H1 (cell line): ENCODE measurements at places on chromosomes 4 and X. TPM values are rescaled to one million over a fixed set of nuclear protein-coding genes. Genes with fewer than 3 reads are reported as not detected.

Gene SPANXA1
- polyA plus RNA-seq, result not detected in 2 replicates

Gene SYP
- 4.3 and 7.2 TPM in 2 replicates for polyA plus RNA-seq

Gene SOWAHB
- 0.15 and 0.31 TPM in 2 replicates for polyA plus RNA-seq

Gene F9
- not detected in 2 replicates for polyA plus RNA-seq

Gene IL1RAPL1
- polyA plus RNA-seq, result 0.11 and 0.13 TPM in 2 replicates

Gene CSAG2
- 0.17 and 0.39 TPM in 2 replicates for polyA plus RNA-seq

Gene PHOX2B
- not detected in 2 replicates for polyA plus RNA-seq

Gene COL4A6
- polyA plus RNA-seq, result 5.9 and 6.5 TPM in 2 replicates

Gene BTC
- 0.08 and 0.09 TPM in 2 replicates for polyA plus RNA-seq

Gene FRAS1
- polyA plus RNA-seq, result 38.5 and 47.6 TPM in 2 replicates

Gene DCX
- 0.82 and 1.3 TPM in 2 replicates for polyA plus RNA-seq

GRCh38 chrX:107565931-107566603 lies 62.2 kb upstream of the PRPS1 start:
- no peak for DNase-seq
- H3K27me3 ChIP-seq, result no peaks in the 10 kb centered on the region
- no peaks in the 10 kb centered on the region for H3K36me3 ChIP-seq
- peaks cover 14% of the 10 kb centered on the region for H3K4me1 ChIP-seq

GRCh38 chr4:109160494-109160893 lies 142.0 kb downstream of the COL25A1 start:
- no peak overlapping the region for H3K27ac ChIP-seq
- H3K4me3 ChIP-seq, result no peak overlapping the region
- no peak for DNase-seq
- peaks cover 6% of the 10 kb centered on the region; the same call in 1 of the 2 replicates for H3K4me1 ChIP-seq

DNA sequence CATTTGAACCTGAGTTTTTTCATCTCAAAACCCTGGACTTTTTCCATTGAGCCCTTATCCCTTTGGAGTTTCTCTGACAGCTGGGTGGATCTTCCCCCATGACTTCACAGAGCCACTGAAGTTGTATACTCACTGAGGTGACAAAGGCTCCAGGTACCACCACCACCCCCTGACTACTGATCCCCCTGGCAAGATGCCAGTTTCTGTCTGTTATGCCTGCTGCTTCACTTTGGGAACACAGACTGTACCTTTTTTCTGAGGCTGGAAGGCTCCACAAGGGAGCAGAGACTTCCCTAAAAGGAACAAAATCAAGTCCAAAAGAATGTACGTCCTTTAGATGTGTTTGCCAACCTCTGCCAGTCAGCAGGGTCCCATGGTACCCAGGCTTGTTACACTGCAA lies 160.3 kb upstream of the JADE1 start:
- H3K4me3 ChIP-seq, result no peak overlapping the region
- no peaks in the 10 kb centered on the region for H3K27me3 ChIP-seq
- H3K4me1 ChIP-seq, result peaks cover 4% of the 10 kb centered on the region
- no peak for DNase-seq
- H3K36me3 ChIP-seq, result no peaks in the 10 kb centered on the region
- no peak overlapping the region for H3K27ac ChIP-seq

GRCh38 chr4:12707381-12708175 lies 776.6 kb downstream of the RAB28 start:
- no peak overlapping the region for H3K27ac ChIP-seq
- DNase-seq, result no peak
- H3K4me3 ChIP-seq, result no peak overlapping the region

- H3K4me3 ChIP-seq, result no peak overlapping the region
- no peak overlapping the region for H3K27ac ChIP-seq
- no peaks in the 10 kb centered on the region for H3K36me3 ChIP-seq
These were observed 7.9 kb downstream of the HUWE1 start for GRCh38 chrX:53678667-53679066.

GRCh38 chr4:154503598-154503997 lies 12.0 kb upstream of the DCHS2 start:
- no peaks in the 10 kb centered on the region for H3K4me1 ChIP-seq
- no peak for DNase-seq
- no peaks in the 10 kb centered on the region for H3K36me3 ChIP-seq
- H3K4me3 ChIP-seq, result no peak overlapping the region
- H3K27ac ChIP-seq, result no peak overlapping the region

DNA sequence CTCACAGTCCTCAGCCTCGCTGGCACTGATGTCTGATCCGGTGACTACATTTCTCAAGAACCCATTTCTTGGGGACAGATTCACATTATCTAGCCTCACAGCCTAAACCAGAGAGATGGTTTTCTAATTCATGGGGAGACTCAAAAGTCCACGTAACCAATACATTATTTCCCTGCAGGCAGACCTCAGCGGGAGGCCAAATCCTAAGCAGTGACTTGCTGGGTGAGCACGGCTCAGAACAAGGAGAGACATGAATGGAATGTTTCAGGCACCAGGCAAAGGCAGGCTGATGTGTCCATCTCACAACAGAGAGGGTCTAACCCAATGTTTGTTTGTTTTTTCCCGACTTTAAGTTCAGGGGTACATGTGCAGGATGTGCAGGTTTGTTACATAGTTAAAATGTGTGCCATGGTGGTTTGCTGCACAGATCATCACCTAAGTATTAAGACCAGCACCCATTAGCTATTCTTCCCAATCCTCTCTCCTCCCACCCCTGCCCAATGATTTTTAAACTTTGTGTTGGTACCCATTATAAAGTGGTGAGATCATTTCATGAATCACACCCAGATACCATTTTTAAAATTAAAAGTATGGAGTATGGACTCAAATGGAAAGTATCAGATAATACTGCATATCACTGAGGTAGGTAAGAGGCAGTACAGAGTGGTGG lies 53.3 kb downstream of the SCD5 start:
- no peaks in the 10 kb centered on the region for H3K27me3 ChIP-seq
- no peak for DNase-seq
- H3K27ac ChIP-seq, result no peak overlapping the region
- H3K4me1 ChIP-seq, result peaks cover 7% of the 10 kb centered on the region

DNA sequence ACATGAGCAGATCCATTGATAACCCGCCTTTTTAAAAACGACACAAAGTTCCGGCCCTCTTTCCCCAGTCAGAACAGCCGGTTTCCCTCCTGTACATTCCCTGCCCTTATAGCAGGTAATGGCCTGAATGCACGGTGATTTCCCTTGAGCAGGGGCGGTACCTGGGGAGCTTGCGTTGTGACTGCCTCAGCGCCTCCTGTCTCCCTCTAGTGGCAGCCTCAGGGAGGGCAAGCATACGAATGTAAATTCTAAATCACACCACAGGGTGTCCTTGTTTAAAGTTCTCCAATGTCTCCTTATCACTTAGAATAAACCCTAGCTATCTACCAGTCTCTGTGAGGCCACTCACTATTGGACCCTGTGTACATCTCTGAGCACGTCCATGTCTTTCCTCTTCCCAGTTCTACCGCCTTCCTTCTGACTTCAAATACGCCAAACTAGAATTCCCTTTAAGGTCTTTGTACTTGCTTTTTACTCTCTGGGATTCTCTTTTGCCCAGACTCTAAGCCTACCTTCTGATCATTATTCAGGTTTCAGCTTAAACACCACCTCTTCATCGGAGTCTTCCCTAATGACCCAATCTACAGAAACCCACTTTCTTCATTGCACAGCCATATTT lies 18.4 kb upstream of the LDB2 start:
- no peaks in the 10 kb centered on the region for H3K36me3 ChIP-seq
- no peaks in the 10 kb centered on the region for H3K27me3 ChIP-seq
- H3K4me1 ChIP-seq, result peaks cover 10% of the 10 kb centered on the region
- peak; percentile 94 for DNase-seq

DNA sequence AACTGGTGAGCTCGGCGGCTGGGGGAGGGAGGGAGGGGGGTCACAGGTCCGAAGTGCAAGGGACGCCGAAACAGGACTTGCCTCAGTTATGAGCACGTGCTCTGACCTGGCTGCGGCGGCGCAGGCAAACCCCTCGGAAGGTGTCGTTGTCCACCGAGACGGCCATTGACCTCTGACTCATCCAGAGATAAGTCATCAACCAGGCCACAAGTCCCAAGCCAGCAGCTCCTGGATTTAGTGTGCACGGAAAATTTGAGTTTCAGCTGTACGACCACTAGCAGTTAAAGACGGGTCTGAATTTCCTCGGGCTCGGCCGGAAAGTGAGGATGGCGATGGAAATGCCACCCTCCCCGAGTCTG lies 674 bp downstream of the SH3D19 start:
- H3K4me3 ChIP-seq, result peak overlapping the region; percentile 84
- DNase-seq, result peak; percentile 41

- H3K4me3 ChIP-seq, result no peak overlapping the region
- no peaks in the 10 kb centered on the region for H3K27me3 ChIP-seq
- no peak for DNase-seq
- H3K27ac ChIP-seq, result no peak overlapping the region
- H3K36me3 ChIP-seq, result no peaks in the 10 kb centered on the region
These were observed 69.8 kb downstream of the RBM47 start for GRCh38 chr4:40559585-40560465.

GRCh38 chrX:13046141-13046855 lies 1.9 kb upstream of the FAM9C start:
- no peak overlapping the region for H3K27ac ChIP-seq
- DNase-seq, result no peak
- H3K4me1 ChIP-seq, result no peaks in the 10 kb centered on the region
- no peak overlapping the region for H3K4me3 ChIP-seq
- H3K36me3 ChIP-seq, result no peaks in the 10 kb centered on the region
- H3K27me3 ChIP-seq, result no peaks in the 10 kb centered on the region

- no peak for DNase-seq
- 0 out of 2 replicates have a peak, but pooled peaks cover 4% of the 10 kb centered on the region for H3K4me1 ChIP-seq
- H3K4me3 ChIP-seq, result no peak overlapping the region
- H3K27ac ChIP-seq, result no peak overlapping the region
- H3K36me3 ChIP-seq, result no peaks in the 10 kb centered on the region
These were observed 6.7 kb downstream of the RAB9A start for GRCh38 chrX:13695601-13696115.

- H3K4me1 ChIP-seq, result no peaks in the 10 kb centered on the region
- no peak overlapping the region for H3K4me3 ChIP-seq
- DNase-seq, result no peak
- no peaks in the 10 kb centered on the region for H3K36me3 ChIP-seq
These were observed 167.9 kb upstream of the ZFP42 start for GRCh38 chr4:187827631-187828030.

- H3K27me3 ChIP-seq, result no peaks in the 10 kb centered on the region
- no peaks in the 10 kb centered on the region for H3K4me1 ChIP-seq
- no peak overlapping the region for H3K27ac ChIP-seq
- H3K4me3 ChIP-seq, result peak overlapping the region; percentile 74
- no peak for DNase-seq
- peaks cover 3% of the 10 kb centered on the region; the same call in 1 of the 2 replicates for H3K36me3 ChIP-seq
These were observed 528 bp downstream of the NSDHL start for GRCh38 chrX:152831391-152831790.

DNA sequence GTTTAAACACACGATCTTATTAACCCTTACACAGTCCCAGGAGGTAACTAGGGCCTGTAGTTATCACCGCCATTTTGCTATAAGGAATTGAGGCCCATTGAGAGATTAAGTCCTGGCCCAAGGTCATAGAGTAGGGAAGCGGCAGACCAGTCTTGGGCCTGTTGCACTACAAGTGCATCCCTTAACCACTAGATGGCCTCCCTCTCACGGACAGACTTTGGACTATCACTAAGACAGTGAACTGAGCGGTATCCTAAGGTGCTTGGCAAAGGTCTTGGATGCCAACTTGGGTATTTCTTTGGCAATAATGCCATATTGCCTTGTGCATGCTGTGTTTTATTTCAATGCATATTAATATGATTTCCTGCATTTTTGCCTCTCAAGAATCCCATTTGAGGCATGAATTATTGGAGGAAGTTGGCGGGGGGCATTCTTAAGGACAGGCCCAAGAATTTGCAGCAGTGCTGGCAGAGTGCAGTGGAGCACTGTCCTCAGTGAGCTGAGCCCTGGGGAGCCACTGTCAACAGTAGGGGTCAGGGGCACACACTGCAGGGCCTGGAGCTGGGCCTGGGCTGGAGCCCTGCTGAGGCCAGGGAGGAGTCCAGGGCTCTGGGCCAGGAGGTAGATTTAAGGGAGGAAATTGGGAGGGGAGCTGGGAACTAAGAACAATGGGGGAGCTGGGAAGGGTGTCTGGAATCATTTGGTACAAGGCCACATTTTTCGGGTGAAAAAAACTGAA lies 147.4 kb downstream of the SMIM20 start:
- no peaks in the 10 kb centered on the region for H3K36me3 ChIP-seq
- H3K27ac ChIP-seq, result no peak overlapping the region
- H3K27me3 ChIP-seq, result no peaks in the 10 kb centered on the region

GRCh38 chrX:38205039-38205438 lies 15.6 kb downstream of the SRPX start:
- no peaks in the 10 kb centered on the region for H3K4me1 ChIP-seq
- H3K27me3 ChIP-seq, result no peaks in the 10 kb centered on the region
- DNase-seq, result no peak
- no peak overlapping the region for H3K27ac ChIP-seq
- H3K36me3 ChIP-seq, result no peaks in the 10 kb centered on the region

GRCh38 chr4:47705326-47705981 lies 132.4 kb downstream of the CORIN start:
- H3K27ac ChIP-seq, result no peak overlapping the region
- DNase-seq, result no peak
- no peaks in the 10 kb centered on the region for H3K4me1 ChIP-seq

DNA sequence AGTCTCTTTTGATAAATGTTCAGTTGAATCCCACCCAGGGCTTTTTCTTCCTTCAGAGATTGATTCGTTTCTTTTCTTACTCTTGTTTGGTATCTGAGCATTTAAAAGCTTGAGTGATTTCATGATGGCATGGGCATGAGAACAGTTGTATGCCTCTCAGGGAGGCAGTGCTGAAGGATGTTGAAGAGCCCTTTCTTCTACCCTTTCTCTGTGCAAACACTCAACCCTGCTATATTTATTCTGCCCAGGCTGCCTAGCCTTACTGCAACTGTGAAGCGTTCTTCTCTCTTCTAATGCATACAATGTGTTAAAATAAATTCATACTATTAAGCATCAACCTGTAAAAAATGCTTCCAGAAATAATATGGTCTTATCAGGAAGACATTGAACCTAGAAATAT lies 367.6 kb upstream of the LCORL start:
- no peaks in the 10 kb centered on the region for H3K4me1 ChIP-seq
- H3K27me3 ChIP-seq, result no peaks in the 10 kb centered on the region

GRCh38 chrX:100864657-100865391 lies 9.3 kb downstream of the NOX1 start:
- no peaks in the 10 kb centered on the region for H3K36me3 ChIP-seq
- H3K4me3 ChIP-seq, result no peak overlapping the region
- H3K4me1 ChIP-seq, result no peaks in the 10 kb centered on the region
- H3K27ac ChIP-seq, result no peak overlapping the region

DNA sequence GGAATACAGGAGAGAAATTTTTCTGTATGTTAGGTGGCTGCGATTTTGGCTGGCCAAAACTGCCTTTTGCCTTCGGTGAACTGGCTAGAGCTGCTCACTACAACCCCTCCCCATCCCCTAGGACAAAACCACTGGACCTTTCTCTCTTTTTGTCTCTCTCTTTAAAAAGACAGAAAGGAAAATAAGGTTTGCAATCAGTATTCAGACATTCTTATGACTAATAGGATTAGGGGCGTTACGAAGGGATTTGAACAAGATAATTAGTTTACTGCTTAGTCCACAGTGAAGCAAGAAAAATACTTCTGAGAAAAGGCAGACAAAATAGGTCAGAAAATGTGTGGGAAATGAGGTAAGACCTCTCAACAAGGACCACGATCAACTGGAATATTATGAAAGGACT lies 180.4 kb downstream of the SLIT2 start:
- no peaks in the 10 kb centered on the region for H3K4me1 ChIP-seq
- no peak for DNase-seq
- H3K27ac ChIP-seq, result no peak overlapping the region
- H3K36me3 ChIP-seq, result no peaks in the 10 kb centered on the region
